ENCODE measurements at places on chromosomes 7 and 10.

GRCh38 chr10:12350925-12351324 lies 1.6 kb downstream of the CAMK1D start:
- DNase-seq: no peak

DNA sequence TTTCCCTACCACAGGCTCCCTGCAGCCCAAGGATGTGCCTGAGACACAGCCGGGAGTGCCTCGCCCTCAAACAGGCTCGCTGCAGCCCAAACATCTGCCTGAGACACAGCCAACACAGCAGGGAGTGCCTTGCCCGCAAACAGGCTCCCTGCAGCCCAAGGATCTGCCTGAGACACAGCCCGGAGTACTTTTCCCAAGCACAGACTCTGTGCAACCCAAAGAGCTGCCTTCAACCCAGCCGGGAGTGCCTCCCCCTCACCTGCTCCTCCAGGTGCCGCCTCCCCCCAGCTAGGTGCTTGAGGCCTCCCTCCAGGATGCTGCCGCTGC lies 42.9 kb downstream of the ANTXRL start:
- no peak for DNase-seq

- no peak for DNase-seq
These were observed 69.5 kb upstream of the ZNF438 start for GRCh38 chr10:31101123-31101522.

DNA sequence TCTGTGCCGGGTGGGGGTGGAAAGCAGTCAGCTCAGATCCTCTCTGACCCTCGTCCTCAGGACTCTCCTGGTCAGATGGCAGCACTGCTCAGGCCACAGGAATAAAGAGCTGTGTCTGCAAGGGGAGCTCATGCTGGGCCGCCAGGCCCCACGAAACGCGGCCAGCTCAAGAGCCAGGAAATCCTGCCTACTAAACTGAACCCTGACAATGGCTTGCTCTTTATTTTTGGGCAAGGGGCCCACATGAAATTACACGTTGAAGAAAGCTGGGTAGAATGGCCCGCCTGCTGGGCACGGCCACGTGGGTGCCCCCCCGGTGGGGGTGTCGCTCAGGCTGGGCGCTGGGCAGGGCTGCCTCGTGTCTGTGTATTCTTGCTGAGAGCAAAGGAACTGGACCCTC lies 103.0 kb downstream of the ITIH5 start:
- DNase-seq: no peak

DNA sequence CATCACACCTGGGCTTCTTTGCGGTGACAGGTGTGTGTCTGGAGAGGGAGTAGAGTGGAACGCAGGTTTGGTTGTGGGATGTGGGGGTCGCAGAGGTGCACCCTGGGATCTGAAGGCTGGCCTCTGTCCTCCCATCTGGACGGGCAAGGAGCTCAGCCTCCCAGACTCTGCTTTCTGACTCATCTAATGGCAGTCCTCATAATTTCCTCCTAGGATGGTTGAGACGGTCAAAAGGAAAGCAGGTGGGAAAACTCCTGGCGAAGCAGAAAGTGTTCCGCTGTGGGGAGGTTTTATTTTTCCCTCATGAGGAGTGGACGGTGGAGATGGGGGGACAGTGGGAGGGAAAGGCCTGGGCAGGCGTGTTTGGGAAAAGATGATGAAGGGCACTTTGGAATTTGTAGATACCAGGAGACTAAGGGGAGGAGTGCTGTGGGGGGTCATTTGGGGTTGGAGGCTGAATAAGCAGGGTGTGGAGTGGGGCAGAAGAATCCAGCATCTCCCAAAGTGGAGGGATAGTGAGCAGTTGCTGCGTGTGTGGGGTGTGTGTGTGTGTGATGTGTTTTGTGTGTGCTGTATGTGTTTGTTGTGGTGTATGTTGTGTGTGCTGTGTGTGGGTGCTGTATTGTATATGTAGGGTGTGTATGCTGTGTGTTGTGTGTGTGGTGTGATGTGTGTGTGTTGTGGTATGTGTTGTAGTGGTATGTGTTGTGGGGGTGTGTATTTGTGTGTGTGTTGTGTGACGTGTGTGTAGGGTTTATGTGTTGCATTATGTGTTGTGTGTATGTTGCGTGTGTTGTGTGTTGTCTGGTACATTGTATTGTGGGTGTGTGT lies 97.2 kb upstream of the PODXL start:
- no peak for DNase-seq

All from central memory CD4-positive, alpha-beta T cell (primary cell).